ENCODE measurements at places on chromosomes 4 and X. TPM values are rescaled to one million over a fixed set of nuclear protein-coding genes. Genes with fewer than 3 reads are reported as not detected.
A peak's percentile ranks its signal among the peaks of the same experiment; 100 is the strongest.

DNA sequence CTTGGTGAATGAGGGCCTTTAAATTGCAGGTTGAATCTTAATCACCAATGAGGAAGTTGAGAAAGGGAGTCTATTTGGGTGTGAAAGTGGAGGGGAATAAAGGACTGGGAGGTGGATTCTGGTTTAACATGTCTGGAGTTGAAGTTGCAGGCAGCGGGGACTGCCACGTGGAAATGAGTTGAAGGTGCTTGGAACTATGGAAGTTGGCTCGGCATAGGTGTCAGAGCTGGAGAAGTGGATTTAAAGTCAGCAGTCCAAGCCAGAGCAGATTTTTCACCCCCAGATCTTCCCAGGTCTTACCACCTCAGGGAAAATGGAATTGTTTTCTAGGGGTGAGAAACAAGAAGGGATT lies 44.9 kb downstream of the TIGD4 start:
- peaks cover 4% of the 10 kb centered on the region for H3K4me1 ChIP-seq
- no peak overlapping the region for H3K27ac ChIP-seq
- H3K27me3 ChIP-seq, result peaks cover 4% of the 10 kb centered on the region
- no peak overlapping the region for H3K4me3 ChIP-seq

TKTL2 gene
- not detected for total RNA-seq

SMIM31 gene
- total RNA-seq, result not detected

LPAR4 gene
- total RNA-seq, result not detected

FAM156B gene
- total RNA-seq, result 11.5 TPM

DNA sequence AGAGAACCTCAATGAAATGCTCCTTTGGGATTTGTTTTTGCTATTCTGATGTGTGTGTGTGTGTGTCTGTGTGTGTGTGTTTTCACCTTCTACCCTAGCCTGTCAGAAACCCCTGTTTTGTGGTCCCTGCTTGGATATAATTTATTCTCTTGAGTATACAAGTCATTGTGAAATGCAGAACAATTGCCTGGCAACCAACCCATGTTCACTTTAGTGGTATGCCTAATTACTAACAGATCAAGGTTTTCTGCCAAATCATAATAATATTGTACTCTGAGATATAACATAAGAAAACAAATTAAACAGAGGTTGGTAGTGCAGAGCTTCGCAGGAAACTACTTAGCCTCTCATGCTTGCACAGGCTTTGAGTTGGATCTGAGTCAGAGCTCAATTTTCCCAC lies 7.0 kb upstream of the TET2 start:
- peaks cover 5% of the 10 kb centered on the region for H3K27me3 ChIP-seq
- no peak overlapping the region for H3K27ac ChIP-seq
- H3K4me3 ChIP-seq, result no peak overlapping the region
- no peak for DNase-seq
- no peaks in the 10 kb centered on the region for H3K36me3 ChIP-seq
- peaks cover under 1% of the 10 kb centered on the region for H3K4me1 ChIP-seq

GRCh38 chrX:47297874-47298273 lies 65.1 kb downstream of the USP11 start:
- DNase-seq, result no peak
- H3K4me3 ChIP-seq, result no peak overlapping the region
- H3K27ac ChIP-seq, result no peak overlapping the region
- peaks cover 2% of the 10 kb centered on the region for H3K4me1 ChIP-seq
- no peaks in the 10 kb centered on the region for H3K36me3 ChIP-seq

LANCL3 gene
- not detected for total RNA-seq

COL4A6 gene
- total RNA-seq, result not detected

DNA sequence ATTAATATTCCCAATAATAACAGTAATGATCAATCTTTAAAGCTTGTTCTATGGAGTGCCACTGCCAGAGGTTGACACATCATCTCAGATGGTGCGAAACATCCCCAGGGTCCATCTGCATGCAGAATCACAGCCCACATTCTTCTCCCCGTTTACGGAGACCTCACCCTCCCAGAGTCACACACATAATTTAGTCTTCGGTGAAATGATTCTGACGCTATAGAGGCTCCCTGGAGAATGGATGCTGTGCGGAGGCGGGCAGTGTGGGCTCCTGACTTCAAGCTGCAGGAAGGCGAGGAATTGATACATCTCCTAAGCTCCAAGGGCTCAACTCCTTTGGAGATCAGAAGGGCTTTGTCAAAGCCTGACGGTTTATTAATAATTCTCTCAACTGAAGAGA lies 11.0 kb upstream of the ARHGAP36 start:
- H3K27me3 ChIP-seq, result peaks cover 9% of the 10 kb centered on the region
- no peak overlapping the region for H3K27ac ChIP-seq
- no peak for DNase-seq
- no peaks in the 10 kb centered on the region for H3K4me1 ChIP-seq

PABPC4L gene
- total RNA-seq, result not detected

DNA sequence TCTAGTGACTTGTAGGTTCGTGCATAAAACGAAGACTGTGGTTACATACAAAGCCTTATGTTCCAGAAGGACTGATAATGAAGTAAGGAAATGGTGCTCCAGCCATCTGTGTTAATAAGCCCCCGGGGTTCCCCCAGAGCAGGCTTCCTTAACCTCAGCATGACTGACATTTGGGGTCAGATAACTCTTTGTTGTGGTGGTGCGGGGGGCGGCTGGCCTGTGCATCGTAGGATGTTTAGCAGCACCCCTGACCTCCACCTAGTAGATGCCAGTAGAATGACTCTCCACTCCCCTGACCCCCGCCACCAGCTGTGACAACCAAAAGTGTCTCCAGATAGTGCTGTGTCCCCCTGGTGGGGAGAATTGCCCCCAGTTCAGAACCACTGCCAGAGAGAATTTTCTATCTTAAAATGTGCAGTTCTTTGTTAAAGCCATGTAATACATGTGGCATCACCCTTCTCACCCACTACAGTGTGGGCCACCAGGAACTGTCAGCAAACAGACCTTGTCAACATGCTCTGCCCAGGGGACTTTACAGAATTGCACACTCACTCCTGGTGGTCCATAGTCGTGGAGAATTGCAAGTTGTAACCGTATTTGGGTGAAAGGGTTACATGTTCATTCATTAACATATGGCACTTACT lies 7.5 kb downstream of the SH3KBP1 start:
- DNase-seq, result no peak
- H3K27ac ChIP-seq, result no peak overlapping the region
- no peaks in the 10 kb centered on the region for H3K27me3 ChIP-seq
- H3K36me3 ChIP-seq, result peaks cover 4% of the 10 kb centered on the region
- peak overlapping the region; percentile 53 for H3K4me3 ChIP-seq
- H3K4me1 ChIP-seq, result peaks cover 48% of the 10 kb centered on the region

Data from naive thymus-derived CD8-positive, alpha-beta T cell (primary cell).